NCI-H460 (cell line): ENCODE measurements at places on chromosomes 11 and 22.

- DNase-seq, result no peak
Measured at GRCh38 chr22:28900379-28900925, 17.1 kb downstream of the ZNRF3 start.

- no peak for DNase-seq
Measured at GRCh38 chr11:113493206-113493605, 18.0 kb upstream of the DRD2 start.

GRCh38 chr11:78339483-78339882 is 78.1 kb downstream of the GAB2 start:
- no peak for DNase-seq

DNA sequence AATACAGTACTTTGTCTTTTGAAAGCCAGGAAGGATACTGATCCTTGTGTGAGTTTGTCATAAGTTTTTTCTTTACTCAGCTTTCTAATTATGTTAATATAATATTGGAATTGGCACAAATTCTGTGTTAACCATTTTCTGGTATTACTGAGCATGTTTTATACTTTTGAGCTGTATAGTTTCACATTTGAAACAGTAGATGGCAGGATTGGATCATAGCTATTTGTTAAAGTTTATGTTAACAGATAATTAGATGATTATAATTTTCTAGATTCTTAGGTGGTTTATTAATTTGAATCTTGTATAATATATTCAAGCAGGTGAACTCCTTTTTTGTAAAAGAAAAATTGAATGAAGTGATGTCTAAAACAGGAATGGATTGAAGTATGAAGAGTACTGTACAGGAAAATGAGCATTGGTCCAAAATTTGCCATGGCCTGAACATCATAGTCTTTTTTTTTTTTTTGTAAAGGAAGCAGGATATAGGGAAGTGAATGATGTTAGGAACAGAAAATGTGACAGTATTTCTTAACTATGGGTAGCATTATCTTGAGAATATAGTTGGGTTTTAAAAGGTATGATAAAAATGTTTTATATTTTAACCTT is 102.0 kb downstream of the CYP2R1 start:
- DNase-seq, result no peak

DNA sequence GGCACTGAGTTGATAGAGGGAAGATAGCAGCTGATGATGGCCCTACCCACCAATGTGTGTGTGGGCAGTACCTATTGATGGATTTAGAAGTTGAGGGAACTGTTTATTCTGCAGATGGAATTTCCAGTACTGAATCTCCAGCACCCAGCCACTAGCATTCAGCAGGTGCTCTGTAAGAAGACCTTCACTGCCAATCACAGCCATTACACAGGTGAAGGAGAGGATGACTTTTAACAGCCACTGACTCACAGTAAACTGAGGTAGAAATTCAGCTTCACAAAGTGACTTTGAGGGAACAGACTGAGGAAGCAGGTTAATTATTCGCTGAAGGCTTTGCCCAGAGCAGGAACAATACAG is 107.8 kb downstream of the GGTLC2 start:
- no peak for DNase-seq

DNA sequence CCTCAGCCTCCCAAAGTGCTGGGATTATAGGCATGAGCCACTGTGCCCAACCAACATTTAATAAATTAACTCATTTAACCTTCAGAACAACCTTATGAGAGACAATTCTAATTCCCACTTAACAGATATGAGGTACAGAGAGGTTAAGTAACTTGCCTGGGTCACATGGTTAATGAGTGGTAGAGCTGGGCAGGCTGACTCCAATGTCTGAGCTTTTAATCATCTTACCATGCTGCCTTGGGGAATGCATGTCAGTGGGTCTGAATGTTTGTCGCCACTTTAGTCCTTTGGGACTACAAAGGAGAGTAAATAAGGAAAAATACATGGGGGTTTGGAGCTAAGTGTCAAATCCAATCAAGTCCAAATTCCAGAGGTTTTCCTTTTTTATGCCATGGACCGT is 11.2 kb upstream of the PIK3C2A start:
- no peak for DNase-seq

GRCh38 chr11:68065841-68066240 is 27.0 kb downstream of the TCIRG1 start:
- no peak for DNase-seq

GRCh38 chr11:34155057-34155756 is 49.8 kb downstream of the NAT10 start:
- no peak for DNase-seq

- DNase-seq, result peak; percentile 55
Measured at GRCh38 chr11:34044664-34045485, 6.7 kb upstream of the CAPRIN1 start.

- peak; percentile 22 for DNase-seq
Measured at GRCh38 chr22:36221799-36222751, 17.3 kb downstream of the APOL2 start.

- DNase-seq, result no peak
Measured at GRCh38 chr11:44327730-44328129, 17.8 kb upstream of the ALX4 start.

DNA sequence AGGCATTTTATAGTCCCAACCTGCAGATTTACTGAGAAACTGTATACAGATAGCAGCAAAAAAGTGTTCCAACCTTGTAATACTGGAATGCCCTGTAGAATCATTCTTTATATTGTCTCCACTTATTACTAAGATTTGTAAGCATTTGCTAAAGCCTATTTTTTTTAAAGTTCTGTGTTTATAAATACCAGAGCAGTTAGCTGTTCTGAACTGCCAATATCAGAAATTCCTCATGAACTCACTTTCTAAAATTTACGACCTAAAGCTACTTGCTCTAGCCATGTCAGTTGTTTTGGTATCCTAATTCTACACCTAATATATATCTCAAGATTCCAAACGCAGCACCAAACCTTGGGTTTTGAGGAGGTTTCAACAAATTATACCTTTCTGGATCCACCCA is 103.2 kb downstream of the C11orf65 start:
- no peak for DNase-seq

- DNase-seq, result no peak
Measured at GRCh38 chr11:27331981-27332380, 31.0 kb downstream of the CCDC34 start.

GRCh38 chr11:72962084-72962483 is 147.9 kb downstream of the ATG16L2 start:
- DNase-seq, result peak; percentile 61
